ENCODE measurements at places on chromosomes 2 and 18.

DNA sequence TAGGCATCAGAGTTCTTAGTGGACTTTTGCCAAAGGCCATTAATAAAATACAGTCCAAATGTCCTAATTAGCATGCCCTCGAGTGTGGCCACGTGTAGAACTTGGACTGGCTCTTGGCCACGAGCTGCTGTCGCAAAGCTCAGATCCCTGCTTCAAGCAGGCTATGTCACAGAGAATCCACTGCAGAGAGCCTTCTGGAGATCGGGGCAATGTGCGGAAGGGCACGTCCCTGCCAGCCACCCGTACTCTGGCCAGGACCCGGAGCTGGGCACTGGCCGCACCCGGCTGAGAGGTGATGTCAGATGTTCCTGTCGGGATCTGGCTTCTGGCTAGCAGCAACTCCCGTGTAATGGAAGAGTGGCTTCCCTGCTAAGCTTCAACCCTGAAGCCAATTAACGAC, 432.7 kb upstream of the ID2 start:
- DNase-seq = peak; percentile 91

DNA sequence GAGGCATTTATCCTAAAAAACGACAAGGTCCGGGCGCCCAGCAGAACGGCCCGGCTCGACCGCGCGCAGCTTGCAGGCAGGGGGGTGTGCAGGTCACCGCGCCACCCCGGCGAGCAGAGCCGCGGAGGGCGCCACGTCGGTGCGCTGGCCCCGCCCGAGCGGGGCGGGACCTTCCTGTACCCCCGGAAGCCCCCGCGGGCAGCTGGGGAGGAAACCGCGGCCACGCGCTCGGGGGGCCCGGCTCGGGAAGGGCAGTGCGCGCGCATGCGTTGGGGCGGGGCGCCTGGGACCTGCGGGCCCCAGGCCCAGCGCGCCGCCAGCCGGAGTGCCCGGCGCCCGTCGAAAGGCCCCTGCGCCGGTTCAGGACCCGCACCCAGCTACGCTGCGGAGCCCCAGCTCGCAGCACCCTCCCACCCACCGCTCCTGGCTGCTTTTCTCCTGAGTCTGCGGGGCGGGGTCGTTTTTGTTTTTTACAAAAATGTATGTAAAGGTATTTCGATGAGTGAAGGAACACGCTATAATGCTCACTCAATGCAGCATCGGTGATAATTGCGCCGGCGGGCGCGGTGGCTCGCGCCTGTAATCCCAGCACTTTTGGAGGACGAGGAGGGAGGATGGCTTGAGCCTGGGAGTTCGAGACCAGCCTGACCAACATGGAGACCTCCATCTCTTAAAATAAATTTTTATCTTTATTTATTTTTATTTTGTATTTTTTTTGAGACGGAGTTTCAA, 47.7 kb upstream of the POMC start:
- DNase-seq = peak; percentile 58

DNA sequence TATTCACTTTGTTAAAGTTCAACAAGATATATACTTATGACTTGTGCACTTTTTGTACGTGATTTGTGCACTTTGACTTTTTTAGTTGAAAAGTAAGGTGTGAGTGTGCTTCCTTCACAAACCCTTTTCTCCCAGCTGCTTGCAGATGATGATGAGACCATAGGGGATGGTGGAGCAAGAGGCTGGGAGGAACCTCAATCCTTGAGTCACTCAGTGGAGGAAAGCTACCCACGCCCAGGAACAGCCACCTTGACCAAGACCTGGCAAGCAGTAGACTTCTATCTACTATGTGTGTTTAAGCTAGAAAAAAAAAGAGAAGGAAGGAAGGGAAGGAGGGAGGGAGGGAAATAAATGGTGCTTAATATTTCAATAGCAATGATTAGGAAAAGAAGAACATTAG, 25.2 kb upstream of the TAF1B start:
- no peak for DNase-seq

DNA sequence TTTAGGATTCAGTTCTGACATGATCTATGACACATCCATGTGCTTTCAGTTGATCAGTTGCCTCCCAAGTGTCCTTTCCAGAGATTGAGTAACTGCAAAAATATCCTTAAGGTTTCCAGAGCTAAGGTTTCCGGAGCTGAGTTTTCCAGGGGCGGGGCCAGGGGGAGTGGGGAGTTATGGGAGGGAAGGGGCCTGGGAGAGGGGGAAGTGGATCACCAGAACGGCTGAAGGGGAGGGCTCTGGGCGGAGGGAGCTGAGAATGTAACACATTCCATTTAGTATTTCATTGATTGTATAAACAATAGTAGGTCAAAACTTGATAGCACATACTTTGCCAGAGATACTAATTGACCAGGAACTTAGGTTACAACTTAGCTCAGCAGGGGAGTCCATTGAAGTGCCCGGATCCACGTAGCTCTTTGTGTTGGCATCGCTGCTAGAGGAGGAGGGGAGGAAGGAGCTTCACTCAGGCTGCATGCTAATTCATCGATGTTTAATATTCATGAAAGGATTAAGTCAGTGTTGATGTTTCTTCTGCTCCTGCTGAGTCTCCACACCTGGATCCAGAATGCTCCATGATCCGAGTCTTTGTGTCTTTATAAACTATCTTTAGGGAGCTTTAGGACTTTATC, 289.8 kb downstream of the ALPK2 start:
- no peak for DNase-seq

GRCh38 chr18:45666006-45666405, 50.7 kb downstream of the SLC14A2 start:
- DNase-seq = no peak

DNA sequence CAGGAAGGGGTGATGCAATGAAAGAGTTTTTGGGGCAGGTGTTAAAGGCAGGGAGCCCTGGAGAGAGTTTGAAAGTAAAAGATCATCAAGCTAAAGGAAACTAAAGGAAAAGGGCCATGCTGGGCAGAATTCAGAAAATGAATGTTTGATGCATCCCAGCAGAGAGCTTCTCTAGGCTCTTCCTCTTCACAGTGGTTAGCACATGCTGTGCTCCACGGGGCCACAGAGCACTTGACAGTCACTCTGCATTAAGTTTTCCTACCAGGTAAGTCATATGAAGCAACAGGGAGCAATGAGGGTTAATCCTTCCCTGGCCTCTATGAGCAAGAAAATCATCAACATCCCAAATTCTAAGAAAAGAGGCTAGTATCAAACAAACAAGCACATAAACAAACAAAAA, 895.2 kb downstream of the TRIB2 start:
- no peak for DNase-seq

Measured in NCI-H82 (cell line).